Thoracic aorta endothelial cell (primary cell): ENCODE measurements at places on chromosomes 11 and 22. TPM values are rescaled to one million over a fixed set of nuclear protein-coding genes. Genes with fewer than 3 reads are reported as not detected.

The HEPN1 gene
- 0.13 TPM in 1 of 2 replicates, not detected in the other for total RNA-seq

The OR51V1 gene
- total RNA-seq = not detected in 2 replicates

The FAM180B gene
- not detected in 2 replicates for total RNA-seq

The SYT13 gene
- not detected in 2 replicates for total RNA-seq

The RAG2 gene
- not detected in 2 replicates for total RNA-seq

The RANGAP1 gene
- 121 and 137 TPM in 2 replicates for total RNA-seq

The NFAM1 gene
- total RNA-seq = not detected in 2 replicates

The MOV10L1 gene
- 20.2 and 44.9 TPM in 2 replicates for total RNA-seq

The ENTHD1 gene
- total RNA-seq = not detected in 2 replicates

The P2RY2 gene
- 4.8 and 13.4 TPM in 2 replicates for total RNA-seq

The SNX32 gene
- total RNA-seq = 0.13 and 0.86 TPM in 2 replicates

The NXPE4 gene
- not detected in 2 replicates for total RNA-seq

The PRG2 gene
- 0.07 and 0.13 TPM in 2 replicates for total RNA-seq

The PPFIBP2 gene
- 2.8 and 3.2 TPM in 2 replicates for total RNA-seq

The MFRP gene
- total RNA-seq = under 0.01 TPM in 1 of 2 replicates, not detected in the other

The BCO2 gene
- 1.2 and 2.8 TPM in 2 replicates for total RNA-seq

The KREMEN1 gene
- total RNA-seq = 0.40 and 1.1 TPM in 2 replicates

The CHEK2 gene
- total RNA-seq = 17.8 and 25.4 TPM in 2 replicates

The SCGB1A1 gene
- not detected in 2 replicates for total RNA-seq

The POU2AF2 gene
- total RNA-seq = not detected in 2 replicates

The OR10A2 gene
- total RNA-seq = not detected in 2 replicates

The MMP7 gene
- total RNA-seq = 0.57 TPM in 1 of 2 replicates, not detected in the other

The OR8A1 gene
- not detected in 2 replicates for total RNA-seq

The SLC22A12 gene
- total RNA-seq = not detected in 2 replicates

The CARD18 gene
- total RNA-seq = not detected in 2 replicates

The MMP3 gene
- 0.07 and 0.13 TPM in 2 replicates for total RNA-seq

The WDR74 gene
- 38.7 and 44.7 TPM in 2 replicates for total RNA-seq

The NPTXR gene
- total RNA-seq = 0.29 and 1.3 TPM in 2 replicates

The HOATZ gene
- total RNA-seq = not detected in 2 replicates

The DDIAS gene
- total RNA-seq = 15.0 and 19.5 TPM in 2 replicates

The OSM gene
- not detected in 2 replicates for total RNA-seq

The SHISAL1 gene
- total RNA-seq = under 0.01 TPM in 1 of 2 replicates, not detected in the other

The GUCY1A2 gene
- 0.79 and 5.1 TPM in 2 replicates for total RNA-seq

The THY1 gene
- total RNA-seq = 0.65 and 0.80 TPM in 2 replicates
